Ecto neural progenitor cell (in vitro differentiated cells): ENCODE measurements at places on chromosomes 5 and 9.

DNA sequence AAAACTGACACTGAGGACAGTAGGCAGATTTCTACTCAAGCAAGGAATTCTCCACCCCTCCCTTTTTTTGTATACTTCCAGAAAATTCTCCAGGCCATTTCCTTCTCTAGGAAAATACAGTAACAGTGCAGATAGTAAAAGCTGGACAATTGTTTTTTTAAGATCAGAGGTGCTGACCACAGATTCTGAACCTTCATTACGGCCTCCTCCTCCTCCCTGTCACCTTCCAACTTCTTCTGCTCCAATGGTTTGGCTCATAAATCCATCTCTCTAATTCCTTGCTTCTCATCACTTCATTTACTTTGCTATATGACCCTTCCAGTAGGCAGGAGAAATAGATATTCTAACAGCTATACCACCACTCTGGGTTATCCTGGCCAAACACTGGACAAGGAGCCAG, 220.6 kb downstream of the FBN2 start:
- no peak for DNase-seq

GRCh38 chr5:111502956-111503355, 9.4 kb downstream of the STARD4 start:
- DNase-seq = no peak

DNA sequence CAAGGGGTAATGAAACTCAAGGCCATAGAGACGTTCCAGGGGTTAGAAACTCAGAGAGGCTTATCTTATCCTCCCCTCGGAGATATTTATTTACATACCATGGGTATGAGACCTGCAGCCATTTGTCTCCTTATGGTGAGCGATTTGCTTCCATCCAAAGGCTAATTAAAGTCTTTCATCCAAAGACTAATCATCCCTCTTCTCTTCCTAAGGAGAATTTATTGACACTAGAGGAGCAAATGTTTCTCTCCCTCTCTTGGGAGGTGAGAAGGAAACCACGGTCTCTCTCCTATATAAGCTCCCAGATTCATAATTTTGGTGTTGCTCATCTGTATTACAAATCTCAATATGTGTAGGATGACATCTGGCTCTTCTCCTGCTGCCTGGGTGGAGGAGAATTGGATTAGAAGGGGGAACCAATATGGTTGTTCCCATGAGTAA, 31.0 kb upstream of the RPS23 start:
- DNase-seq = no peak

GRCh38 chr5:61307611-61308010, 24.4 kb upstream of the ZSWIM6 start:
- DNase-seq = no peak

- no peak for DNase-seq
These were observed 35.4 kb upstream of the RICTOR start for GRCh38 chr5:39109606-39110005.

DNA sequence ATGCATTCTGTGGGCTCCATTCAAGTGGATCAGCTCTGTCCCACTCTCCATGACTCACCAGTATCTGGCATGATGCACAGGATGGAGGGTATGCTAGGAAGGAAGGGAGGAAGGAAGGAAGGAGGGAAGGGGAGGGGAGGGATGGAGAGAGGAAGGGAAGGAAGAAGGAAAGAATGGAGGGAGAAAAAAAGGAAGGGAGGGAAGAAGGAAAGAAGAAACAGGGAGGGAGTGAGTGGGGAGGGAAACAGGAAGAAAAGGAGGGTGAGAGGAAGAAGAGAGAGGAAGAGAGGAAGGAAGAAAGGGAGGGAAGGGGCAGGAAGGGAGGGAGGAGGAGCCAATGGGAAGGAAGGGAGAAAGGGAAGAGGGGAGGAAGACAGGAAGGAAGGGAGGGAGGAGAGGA, 5.3 kb upstream of the BARHL1 start:
- DNase-seq = no peak

GRCh38 chr5:139215107-139215975, 17.2 kb upstream of the SIL1 start:
- DNase-seq = no peak

DNA sequence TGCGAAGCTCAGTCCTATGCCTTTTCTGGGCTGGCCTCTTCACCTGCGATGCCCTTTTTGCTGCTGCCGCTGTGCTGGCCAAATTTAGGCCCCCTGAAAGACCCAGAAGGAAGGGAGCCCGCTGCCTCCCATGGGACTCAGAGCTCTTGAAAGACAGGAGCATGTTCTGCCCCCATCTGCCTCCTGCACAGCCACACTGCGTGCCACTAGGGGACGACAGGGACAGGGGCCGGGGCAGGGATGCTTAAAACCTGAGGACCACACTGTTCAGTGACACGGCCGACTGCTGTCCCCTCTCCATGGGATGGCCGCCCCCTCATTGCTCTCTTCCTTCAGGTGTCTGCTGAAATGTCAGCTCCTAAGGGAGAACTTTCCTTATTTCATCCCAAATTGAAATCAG, 132.4 kb downstream of the ADAMTS2 start:
- DNase-seq = no peak
